ENCODE measurements at places on chromosomes 1 and 21. TPM values are rescaled to one million over a fixed set of nuclear protein-coding genes. Genes with fewer than 3 reads are reported as not detected.

MCOLN2 gene
- 0.29 TPM for total RNA-seq

OR2L13 gene
- not detected for total RNA-seq

FAM78B gene
- total RNA-seq: 1.7 TPM

- DNase-seq: no peak
Observed at GRCh38 chr1:168824418-168825065, 95.5 kb upstream of the DPT start.

- no peak for DNase-seq
Observed at GRCh38 chr1:87816646-87817045, 488.0 kb downstream of the LMO4 start.

DNA sequence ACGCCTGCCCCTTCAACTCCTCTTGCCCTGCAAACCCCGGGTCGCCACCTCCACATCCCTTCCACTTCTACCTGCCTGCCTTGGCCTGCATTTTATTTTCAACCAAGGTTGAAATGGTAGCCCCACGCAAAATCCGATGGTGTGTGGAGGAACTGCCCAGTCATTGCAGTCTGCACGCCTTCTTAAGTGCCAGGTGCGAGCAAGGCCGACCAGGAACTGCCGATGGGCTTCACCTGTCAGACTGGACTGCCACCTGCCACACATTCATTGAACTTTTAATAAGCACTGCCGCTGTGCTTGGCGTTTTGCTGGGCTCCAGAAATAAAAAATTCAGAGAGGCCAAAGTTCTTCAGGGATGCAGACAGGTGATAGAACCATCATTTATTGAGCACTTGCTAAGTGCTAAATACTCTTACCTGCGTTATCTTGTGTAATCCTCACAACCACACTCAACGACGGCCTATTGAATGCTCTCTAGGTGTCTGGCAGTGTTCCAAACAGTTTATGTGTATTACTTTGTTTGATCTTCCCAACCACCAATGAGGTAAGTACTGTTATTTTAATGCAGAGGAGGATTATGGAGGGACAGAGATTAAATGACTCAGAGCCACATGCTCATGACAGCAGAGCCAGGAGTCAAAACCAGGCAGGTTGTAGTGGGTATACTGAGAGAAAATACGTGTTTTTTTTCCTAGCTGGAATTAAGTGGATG is 36.2 kb downstream of the CACHD1 start:
- DNase-seq: no peak

- DNase-seq: no peak
Observed at GRCh38 chr21:31913182-31913608, 40.4 kb downstream of the HUNK start.

- DNase-seq: no peak
Observed at GRCh38 chr1:72394457-72394856, 112.1 kb upstream of the NEGR1 start.

DNA sequence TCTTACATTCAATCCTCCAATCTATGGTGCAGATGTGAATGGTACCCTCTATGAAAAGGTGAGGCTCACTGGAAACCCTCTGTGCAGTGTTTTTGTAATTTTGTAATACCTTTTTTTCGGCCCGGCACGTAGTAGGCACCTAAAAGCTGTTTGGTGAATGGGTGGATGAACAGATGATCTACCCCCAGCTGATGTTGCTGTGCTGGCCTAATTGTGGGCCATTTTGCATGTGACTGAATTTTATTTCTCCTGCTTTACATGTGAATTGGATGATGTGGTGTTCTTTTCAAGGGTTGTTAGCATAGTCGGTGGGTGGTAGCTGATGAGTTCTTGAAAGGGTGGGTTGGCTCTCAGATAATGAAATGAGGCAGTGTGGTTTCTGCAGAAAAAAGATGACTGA is 10.4 kb downstream of the KDM4A start:
- DNase-seq: no peak

DNA sequence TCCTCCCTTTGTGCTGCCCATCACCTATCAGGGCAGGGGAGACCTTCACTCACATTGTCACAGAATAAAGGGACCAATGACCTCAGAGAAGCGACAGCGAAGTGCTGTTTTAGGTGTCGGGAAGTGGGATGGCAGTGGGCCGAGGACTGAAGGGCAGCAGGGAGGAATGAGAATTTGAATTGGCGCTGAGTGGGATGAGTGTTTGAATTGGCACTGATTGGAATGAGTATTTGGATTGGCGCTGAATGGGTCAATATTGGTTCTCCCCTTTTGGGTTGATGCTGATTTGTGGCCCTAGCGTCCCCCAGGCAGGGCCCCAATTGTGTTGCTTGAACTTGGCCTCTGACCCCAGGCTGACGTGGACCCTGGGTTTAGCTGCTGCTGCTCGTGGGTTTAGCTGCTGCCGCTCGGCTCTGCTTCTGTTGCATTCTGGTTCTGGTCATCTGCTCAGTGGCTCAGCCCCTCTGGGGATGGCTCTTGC is 12.4 kb upstream of the UMODL1 start:
- no peak for DNase-seq

GRCh38 chr21:33267250-33267649 is 1.1 kb downstream of the IL10RB start:
- no peak for DNase-seq

Data from mesenteric fat pad (tissue), 1 donor.